ENCODE measurements at places on chromosomes 4 and X.

- H3K4me1 ChIP-seq: peaks cover 13% of the 10 kb centered on the region
- H3K4me3 ChIP-seq: no peak overlapping the region
- DNase-seq: no peak
- H3K36me3 ChIP-seq: no peaks in the 10 kb centered on the region
- H3K27ac ChIP-seq: no peak overlapping the region
These were observed 779 bp upstream of the PRSS12 start for GRCh38 chr4:118353534-118354030.

GRCh38 chr4:116501954-116502353, 583.4 kb downstream of the TRAM1L1 start:
- no peak overlapping the region for H3K4me3 ChIP-seq
- no peak overlapping the region for H3K27ac ChIP-seq
- DNase-seq: no peak
- no peaks in the 10 kb centered on the region for H3K36me3 ChIP-seq
- H3K4me1 ChIP-seq: no peaks in the 10 kb centered on the region
- no peaks in the 10 kb centered on the region for H3K27me3 ChIP-seq

GRCh38 chr4:107363125-107363524, 327.0 kb upstream of the DKK2 start:
- H3K4me3 ChIP-seq: no peak overlapping the region
- no peaks in the 10 kb centered on the region for H3K4me1 ChIP-seq
- H3K27me3 ChIP-seq: no peaks in the 10 kb centered on the region
- no peak for DNase-seq
- no peak overlapping the region for H3K27ac ChIP-seq

DNA sequence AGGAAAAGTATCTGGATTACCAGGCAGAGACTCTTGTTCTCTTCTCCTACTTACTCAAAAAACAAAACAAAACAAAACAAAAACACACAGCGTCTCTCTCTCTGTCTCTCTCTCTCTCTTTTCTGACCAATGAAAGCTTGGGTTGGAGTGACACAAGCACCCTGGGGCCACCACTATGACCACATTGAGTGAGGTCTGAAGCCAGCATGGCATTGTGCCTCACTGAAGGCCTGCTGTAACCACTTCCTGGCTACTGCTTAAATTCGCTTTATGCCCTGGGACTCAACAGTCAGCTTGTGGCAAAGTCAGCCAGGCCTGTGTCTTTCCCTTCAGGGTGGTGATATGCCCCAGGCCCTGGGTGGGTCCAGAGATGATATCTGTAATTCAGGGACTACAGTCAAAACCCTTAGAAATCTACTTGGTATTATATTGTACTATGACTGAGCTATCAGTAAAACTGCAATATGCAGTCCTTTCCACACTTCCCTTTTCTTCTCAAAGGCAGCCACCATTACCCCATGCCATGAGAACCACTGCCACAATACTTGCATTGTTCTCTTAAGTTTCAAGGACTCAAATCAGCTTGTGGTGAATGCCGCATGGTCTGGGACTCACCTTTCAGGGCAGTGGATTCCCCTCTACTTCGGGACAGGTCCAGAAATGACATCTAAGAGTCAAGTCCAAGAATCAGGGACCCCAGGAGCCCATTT, 606.8 kb upstream of the KLHL4 start:
- no peak for DNase-seq
- no peaks in the 10 kb centered on the region for H3K36me3 ChIP-seq
- no peaks in the 10 kb centered on the region for H3K27me3 ChIP-seq
- no peak overlapping the region for H3K4me3 ChIP-seq

DNA sequence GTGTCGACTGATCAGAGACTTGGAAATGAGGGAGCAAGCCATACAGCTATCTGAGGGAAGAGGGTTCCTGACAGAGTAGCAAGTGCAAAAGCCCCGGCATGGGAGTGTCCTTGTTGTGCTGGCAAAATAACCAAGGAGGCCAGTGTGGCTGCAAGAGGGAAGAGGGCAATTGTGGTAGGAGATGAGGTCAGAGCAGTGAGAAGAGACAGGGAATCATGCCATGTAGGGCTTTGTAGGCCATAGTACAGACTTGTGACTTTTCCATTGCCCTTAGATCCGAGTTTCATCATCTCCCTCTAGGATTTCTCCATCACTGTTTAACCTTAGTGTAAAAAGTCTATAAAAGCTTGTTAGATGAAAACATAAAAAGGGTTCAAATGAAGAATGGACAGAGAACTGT, 76.2 kb downstream of the DOCK11 start:
- no peaks in the 10 kb centered on the region for H3K36me3 ChIP-seq
- no peaks in the 10 kb centered on the region for H3K4me1 ChIP-seq
- H3K4me3 ChIP-seq: no peak overlapping the region
- no peak overlapping the region for H3K27ac ChIP-seq

- peak overlapping the region; percentile 92 for H3K27ac ChIP-seq
- no peaks in the 10 kb centered on the region for H3K27me3 ChIP-seq
- H3K36me3 ChIP-seq: peaks cover 14% of the 10 kb centered on the region
- H3K4me1 ChIP-seq: peaks cover 53% of the 10 kb centered on the region
These were observed 17.5 kb downstream of the DOK7 start for GRCh38 chr4:3480528-3481112.

DNA sequence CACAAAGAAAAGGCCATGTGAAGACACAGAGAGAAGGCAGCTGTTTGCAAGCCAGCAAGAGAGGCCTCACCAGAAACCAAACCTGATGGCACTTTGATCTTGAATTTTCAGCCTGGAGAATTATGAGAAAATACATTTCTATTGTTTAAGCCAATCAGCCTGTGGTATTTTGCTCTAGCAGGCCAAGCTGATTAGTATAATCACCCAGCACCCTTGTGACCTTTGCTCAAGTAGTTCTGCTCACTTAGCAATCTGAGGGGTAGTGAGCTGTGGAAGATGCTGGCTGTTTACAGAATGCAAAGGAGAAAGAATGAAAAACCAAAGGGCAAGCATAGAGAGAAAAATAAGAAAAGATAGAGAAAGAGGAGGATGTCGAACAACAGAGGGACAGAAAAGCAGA, 396.4 kb upstream of the BOD1L1 start:
- no peak overlapping the region for H3K4me3 ChIP-seq
- H3K36me3 ChIP-seq: no peaks in the 10 kb centered on the region
- no peak overlapping the region for H3K27ac ChIP-seq
- no peaks in the 10 kb centered on the region for H3K4me1 ChIP-seq
- no peaks in the 10 kb centered on the region for H3K27me3 ChIP-seq

DNA sequence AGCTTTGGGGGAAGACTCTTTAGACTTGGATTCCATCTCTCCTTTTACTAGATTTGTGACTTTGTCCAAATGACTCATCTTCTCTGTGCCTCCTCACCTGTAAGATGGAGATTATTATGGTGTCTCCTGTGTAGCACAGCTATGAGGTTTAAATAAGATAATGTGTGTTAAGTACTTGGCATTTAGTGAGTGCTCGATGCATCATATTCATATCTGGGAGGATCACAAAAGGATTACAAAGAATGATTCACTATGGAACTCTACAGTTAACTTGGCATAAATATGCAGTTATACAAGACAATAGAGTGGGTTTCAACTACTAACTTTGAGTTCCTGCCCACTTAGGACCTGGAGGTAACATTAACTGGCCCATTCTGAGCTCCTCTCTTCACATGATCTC, 2.3 kb downstream of the GBA3 start:
- no peaks in the 10 kb centered on the region for H3K27me3 ChIP-seq
- H3K36me3 ChIP-seq: no peaks in the 10 kb centered on the region
- no peak for DNase-seq
- no peaks in the 10 kb centered on the region for H3K4me1 ChIP-seq
- H3K27ac ChIP-seq: no peak overlapping the region

GRCh38 chrX:63930140-63930539, 145.1 kb upstream of the ARHGEF9 start:
- no peaks in the 10 kb centered on the region for H3K36me3 ChIP-seq
- H3K27ac ChIP-seq: no peak overlapping the region
- DNase-seq: no peak
- no peaks in the 10 kb centered on the region for H3K27me3 ChIP-seq

- H3K4me3 ChIP-seq: no peak overlapping the region
- no peaks in the 10 kb centered on the region for H3K36me3 ChIP-seq
- no peak for DNase-seq
- no peaks in the 10 kb centered on the region for H3K4me1 ChIP-seq
- H3K27ac ChIP-seq: no peak overlapping the region
These were observed 14.4 kb downstream of the CHIC1 start for GRCh38 chrX:73577361-73577760.

GRCh38 chr4:41218703-41219102, 4.4 kb upstream of the APBB2 start:
- H3K27ac ChIP-seq: no peak overlapping the region
- no peaks in the 10 kb centered on the region for H3K36me3 ChIP-seq
- DNase-seq: no peak

- no peak overlapping the region for H3K4me3 ChIP-seq
- H3K27ac ChIP-seq: no peak overlapping the region
- H3K27me3 ChIP-seq: no peaks in the 10 kb centered on the region
These were observed 96.4 kb downstream of the CHIC2 start for GRCh38 chr4:53967986-53968385.

GRCh38 chrX:129726307-129727111, 12.3 kb upstream of the XPNPEP2 start:
- H3K27me3 ChIP-seq: no peaks in the 10 kb centered on the region
- DNase-seq: peak; percentile 65
- H3K27ac ChIP-seq: no peak overlapping the region
- no peaks in the 10 kb centered on the region for H3K4me1 ChIP-seq
- H3K4me3 ChIP-seq: no peak overlapping the region

GRCh38 chrX:45619290-45619689, 418.6 kb upstream of the DIPK2B start:
- H3K27me3 ChIP-seq: no peaks in the 10 kb centered on the region
- H3K36me3 ChIP-seq: no peaks in the 10 kb centered on the region
- no peaks in the 10 kb centered on the region for H3K4me1 ChIP-seq
- no peak overlapping the region for H3K4me3 ChIP-seq
- no peak for DNase-seq

DNA sequence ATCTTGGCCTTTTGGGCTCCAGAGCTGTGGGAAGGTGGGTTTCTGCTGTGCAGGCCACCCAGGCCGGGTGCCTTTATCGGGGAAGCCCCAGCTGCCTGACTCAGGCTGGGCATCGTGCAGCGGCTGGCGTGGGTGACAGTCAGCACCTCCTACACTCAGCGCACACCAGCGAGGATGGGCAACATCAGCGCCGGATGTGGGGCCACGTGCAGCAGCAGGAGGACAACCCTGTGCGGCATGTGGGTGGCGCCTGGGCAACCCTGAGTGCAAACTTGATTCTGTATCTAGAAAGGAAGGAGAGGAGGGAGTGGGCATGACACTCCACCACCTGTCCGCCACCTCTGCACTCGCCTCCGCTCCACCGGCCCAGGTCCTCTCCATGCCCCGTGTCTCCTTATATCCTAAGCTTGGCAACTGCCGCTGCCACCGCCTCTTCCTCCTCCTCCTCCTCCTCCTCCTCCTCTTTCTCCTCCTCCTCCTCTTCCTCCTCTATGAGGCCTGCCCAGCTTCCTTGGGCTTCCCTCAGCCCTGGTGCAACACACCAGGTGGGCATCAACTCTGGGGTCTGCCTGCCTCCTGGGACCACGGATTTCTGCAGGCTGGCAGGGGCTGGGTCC, 107.4 kb upstream of the AFAP1 start:
- H3K4me3 ChIP-seq: no peak overlapping the region
- no peaks in the 10 kb centered on the region for H3K36me3 ChIP-seq
- peaks cover 12% of the 10 kb centered on the region for H3K4me1 ChIP-seq
- no peak overlapping the region for H3K27ac ChIP-seq
- H3K27me3 ChIP-seq: no peaks in the 10 kb centered on the region
- no peak for DNase-seq

DNA sequence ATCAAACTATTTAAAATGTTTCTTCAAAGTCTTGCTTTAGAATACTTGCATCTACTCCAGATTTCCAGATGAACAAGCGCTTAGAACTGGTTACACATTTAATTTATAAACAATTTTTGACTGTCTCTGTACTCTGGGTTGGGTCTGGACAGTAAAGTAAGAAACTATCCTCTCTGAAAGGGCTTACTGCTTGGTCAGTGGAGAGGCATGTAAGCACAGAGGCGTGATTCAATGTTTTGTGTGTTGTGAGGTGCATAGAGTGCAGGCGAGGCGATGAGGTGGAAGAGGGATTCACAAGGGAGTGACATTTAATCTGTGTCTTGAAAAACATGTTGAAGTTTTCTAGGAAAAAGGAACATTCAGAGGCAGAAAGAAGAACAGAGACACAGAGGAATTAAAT, 231.4 kb downstream of the VEGFC start:
- H3K36me3 ChIP-seq: no peaks in the 10 kb centered on the region
- H3K4me3 ChIP-seq: no peak overlapping the region
- no peak for DNase-seq

- peak; percentile 63 for DNase-seq
- no peaks in the 10 kb centered on the region for H3K27me3 ChIP-seq
- peaks cover 4% of the 10 kb centered on the region for H3K4me1 ChIP-seq
- H3K36me3 ChIP-seq: peaks cover 3% of the 10 kb centered on the region
- no peak overlapping the region for H3K4me3 ChIP-seq
- no peak overlapping the region for H3K27ac ChIP-seq
These were observed 1.4 kb upstream of the MAGED1 start for GRCh38 chrX:51891821-51892551.

Data from right atrium auricular region (tissue), 2 donors.